ENCODE measurements at places on chromosomes 11 and 22. TPM values are rescaled to one million over a fixed set of nuclear protein-coding genes. Genes with fewer than 3 reads are reported as not detected.

DNA sequence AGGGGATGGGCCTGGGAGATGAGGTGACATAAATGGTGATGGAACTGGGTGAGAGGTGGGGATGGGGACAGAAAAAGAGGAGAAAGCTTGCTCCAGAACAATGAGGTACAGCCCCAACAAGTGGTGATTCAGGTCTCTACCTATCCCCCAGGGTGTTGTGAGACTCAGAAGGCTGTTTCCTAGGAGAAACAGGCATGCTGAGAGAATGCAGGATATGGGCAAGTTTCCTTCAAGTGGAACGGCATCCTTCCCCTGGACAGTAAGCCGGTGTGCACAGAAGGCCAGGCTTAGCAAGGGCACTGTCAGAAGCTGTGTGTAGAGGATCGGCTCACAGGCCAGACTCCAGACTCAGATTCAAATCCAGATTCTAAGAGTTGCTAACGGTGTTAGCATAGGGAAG is 34.1 kb upstream of the CRTAM start:
- DNase-seq, result no peak

DNA sequence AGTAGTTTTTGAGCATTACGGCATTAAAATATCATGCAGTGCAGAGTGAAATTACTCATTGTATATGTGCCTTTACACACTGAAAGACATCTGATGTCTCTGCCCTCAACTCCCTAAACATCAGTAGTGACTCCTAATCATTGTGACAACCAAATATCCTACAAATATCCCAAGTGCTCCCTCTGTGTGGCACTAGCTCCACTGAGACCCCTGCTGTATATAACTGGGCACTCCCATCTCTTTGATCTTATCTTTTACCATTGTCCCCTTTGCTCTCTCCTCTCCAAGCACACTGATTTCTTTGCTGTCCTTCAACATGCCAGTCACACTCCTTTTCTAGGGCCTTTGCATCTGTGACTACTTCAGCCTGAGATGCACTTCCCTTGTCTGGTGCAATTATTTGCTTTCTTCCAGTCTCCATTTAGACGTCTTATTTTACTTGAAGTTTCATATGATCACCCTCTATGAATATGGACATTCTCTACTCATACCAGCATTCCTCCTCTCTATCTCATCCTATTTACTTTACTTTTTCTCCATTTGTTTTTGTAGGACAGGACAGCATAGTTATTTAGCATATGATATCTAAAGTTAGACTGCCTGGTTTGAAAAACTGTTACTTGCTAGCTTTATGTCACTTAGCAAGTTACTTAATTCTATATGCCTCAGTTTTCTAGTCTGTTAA is 2.4 kb downstream of the SLC5A12 start:
- no peak for DNase-seq

GRCh38 chr11:14980854-14981253 is 8.7 kb upstream of the CALCA start:
- DNase-seq, result no peak

- no peak for DNase-seq
Measured at GRCh38 chr11:69663326-69663725, 11.8 kb downstream of the LTO1 start.

DNA sequence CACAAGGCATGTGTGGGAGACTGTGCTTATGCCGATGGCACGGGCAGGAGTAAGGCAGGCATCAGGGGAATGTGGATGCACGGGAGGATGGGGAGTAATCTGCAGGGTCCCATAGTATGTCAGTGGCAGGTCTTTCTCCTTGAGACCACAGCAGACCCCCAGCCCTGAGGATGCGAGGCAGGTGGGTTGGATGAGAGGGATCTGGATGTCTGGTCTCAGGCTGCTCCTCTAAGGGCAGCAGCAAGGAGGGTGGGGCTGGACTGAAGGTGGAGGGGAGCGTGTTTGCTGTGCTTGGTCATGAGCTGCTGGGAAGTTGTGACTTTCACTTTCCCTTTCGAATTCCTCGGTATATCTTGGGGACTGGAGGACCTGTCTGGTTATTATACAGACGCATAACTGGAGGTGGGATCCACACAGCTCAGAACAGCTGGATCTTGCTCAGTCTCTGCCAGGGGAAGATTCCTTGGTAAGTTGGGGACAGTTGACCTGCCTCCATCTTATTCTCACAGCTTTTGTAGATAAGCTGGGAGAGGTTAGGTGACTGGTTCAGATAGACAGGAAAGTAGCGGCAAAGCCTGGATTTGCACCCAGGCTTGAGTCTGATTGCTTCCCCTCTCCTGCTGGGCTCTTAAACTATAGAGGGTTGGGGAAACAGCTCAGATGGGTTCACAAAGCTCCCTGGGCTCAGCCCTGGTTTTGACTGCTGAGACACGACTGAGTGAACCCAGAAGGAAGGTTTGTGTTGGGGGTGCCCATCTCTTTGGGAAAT is at the start of gene APOL1:
Gene APOL1 (plus strand): TSS at position 380 of the 769 bp plus-strand sequence. CDS start 1,823 bp downstream, outside the sequence.
- no peak for DNase-seq

- DNase-seq, result no peak
Measured at GRCh38 chr22:44603767-44604166, 98.2 kb upstream of the PRR5 start.

GRCh38 chr22:44664149-44664548 is 37.9 kb upstream of the PRR5 start:
- DNase-seq, result no peak

- DNase-seq, result no peak
Measured at GRCh38 chr22:37492428-37493344, 6.5 kb upstream of the MFNG start.

- DNase-seq, result no peak
Measured at GRCh38 chr22:49344161-49344560, 483.5 kb downstream of the BRD1 start.

DNA sequence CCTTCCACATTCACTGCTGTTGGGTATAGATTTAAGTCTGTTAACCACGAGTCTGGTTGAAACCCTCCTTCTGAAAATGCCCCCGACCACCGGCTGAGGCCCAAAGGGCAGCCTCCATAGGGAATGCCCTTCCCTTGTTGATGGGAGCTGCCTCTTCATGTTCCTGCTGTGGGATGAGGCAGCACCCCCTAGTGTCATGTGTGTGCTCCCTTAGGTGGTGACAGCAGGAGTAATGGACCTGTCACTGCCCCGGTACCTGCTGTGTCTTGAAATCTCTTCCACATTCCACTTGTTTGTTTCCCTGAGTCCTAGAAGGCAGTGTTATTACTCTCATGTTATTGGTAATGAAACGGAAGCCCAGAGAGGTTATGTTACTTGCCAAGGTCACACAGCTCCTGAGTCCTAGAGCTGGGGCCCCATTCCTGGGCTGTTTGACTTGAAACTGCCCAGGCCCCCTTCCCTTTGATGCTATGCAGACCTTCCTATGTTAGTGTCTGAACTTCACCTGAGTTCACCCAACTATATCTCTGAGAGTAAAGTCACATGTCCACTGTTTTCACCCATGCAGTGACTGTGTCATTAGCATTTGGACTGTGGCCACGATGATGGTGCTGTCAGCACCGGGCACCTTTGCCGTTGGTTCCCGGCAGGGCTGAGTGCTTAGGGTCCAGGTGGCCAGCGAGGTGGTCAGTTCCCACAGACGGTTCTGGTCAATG is 234.3 kb downstream of the TBC1D22A start:
- no peak for DNase-seq

Gene RIMBP3C
- polyA plus RNA-seq, result 0.39 TPM

Gene SCGB1C1
- 0.83 TPM for polyA plus RNA-seq

Gene CARD18
- polyA plus RNA-seq, result not detected

Measured in left renal cortex interstitium (tissue), 4 donors.